ENCODE measurements at places on chromosomes 2 and 18. TPM values are rescaled to one million over a fixed set of nuclear protein-coding genes. Genes with fewer than 3 reads are reported as not detected.

DNA sequence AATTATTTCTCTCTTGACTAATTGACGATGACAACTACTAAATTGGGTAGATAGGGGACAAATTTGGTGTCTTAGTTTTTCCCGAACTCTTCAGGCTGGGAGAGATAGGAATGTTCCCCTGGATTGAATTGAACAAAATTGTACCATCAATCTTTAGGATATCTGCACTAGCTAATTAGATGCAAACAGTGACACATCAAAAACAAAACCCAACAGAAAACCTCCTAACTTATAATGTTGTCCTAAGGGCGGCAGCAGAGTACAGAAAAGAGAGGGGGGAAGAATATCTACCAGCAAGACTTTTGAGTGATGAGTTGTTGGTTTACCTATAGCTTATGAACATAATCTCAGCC lies 342.9 kb downstream of the INSIG2 start:
- no peak for DNase-seq

GPR35 gene
- polyA plus RNA-seq = 1.4 TPM

GRCh38 chr18:36411745-36412168 lies 114.2 kb downstream of the FHOD3 start:
- DNase-seq = no peak

- no peak for DNase-seq
Observed at GRCh38 chr2:232878855-232879617, 9.0 kb downstream of the SNORC start.

- no peak for DNase-seq
Observed at GRCh38 chr18:62942578-62942977, 227.2 kb downstream of the PHLPP1 start.

DNA sequence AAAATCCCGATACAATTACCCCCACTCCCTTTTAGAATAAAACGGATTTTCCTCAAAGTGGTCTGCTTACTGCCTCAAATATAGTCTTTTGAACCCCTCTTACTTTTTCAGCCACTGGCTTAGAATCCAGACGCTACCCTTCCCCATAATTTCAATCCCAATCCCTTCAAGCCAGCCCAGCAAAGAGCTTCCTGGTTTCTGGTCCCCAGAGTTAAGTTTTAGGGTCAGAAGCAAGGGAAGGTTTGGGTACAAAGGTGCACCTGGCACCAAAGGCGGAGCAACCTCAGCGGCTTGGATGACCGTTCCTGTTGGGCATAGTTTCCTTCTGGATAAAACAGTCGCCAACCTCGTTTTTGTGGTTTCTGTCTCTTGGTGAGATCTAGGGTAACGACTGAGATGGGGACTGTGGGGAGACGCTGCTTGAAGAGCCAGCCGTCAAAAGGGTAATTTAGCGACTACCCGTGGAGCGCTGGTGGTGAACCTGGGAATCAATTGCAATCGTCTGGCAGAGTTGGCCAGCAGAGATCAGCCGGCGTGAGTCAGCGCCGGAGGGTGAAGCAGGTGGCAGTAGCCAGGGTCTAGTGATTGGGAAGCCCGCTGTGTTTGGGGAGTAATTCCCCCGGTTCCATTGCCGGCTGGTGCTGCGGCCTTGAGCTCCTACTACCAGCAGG lies 1.6 kb downstream of the FEV start:
- no peak for DNase-seq

DNA sequence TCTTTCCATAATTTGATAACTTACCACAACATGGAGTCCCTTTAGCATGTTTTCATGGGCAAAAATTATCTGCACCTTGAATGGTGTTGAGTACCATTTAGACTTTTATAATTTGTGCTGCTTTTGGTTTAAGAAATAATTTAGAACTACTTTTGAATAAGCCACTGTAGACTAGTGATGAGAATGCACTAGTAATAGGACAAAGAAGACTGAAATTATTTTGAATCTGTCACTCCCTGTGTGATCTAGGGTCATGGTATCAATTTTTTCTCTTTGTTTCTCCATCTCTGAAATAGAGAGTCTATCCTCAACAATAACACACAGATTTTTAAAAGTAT lies 37.7 kb downstream of the EFEMP1 start:
- no peak for DNase-seq

DNA sequence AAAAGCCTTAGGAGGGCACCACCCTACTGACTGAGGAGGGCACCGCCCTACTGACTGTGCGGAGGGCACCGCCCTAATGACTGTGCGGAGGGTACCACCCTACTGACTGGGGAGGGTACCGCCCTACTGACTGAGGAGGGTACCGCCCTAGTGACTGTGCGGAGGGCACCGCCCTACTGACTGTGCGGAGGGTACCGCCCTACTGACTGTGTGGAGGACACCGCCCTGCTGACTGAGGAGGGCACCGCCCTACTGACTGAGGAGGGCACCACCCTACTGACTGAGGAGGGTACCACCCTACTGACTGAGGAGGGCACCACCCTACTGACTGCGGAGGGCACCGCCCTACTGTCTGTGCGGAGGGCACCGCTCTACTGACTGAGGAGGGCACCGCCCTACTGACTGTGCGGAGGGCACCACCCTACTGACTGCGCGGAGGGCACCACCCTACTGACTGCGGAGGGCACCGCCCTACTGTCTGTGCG lies 150.2 kb upstream of the NFATC1 start:
- DNase-seq = no peak

DNA sequence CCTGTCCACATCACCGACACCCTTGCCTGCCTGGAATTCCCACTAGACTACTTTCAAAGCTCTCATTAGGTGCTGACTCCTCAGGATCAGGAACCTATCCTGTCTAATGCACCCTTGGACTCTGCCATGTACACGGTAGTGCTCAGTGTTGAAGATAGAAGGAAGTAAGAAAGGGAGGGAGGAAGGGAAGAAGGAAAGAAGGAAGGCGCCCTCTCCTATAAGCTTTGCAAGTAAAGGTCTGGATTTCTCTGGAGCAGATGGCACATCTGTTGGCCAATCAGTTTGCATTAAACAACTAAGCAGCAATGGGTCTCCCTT lies 45.3 kb downstream of the SCTR start:
- no peak for DNase-seq

DNA sequence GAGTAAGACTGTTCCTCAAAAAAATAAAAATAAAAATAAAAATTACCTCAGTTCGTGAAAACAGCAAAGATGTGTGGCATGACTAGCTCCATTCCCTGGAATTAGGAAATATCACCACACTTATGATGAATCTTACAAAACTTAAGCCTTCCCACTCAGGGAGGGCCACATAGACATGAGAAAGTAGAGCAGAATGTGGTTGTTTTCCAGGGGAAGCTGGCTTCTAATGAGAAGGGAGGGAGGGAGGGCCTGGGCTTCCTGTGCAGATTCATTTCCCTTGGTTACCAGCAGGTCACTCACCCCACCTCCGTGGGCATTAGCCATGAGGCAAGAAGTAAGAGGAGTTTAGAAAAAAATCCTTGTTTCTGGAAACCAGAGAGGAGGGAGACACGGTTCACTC lies 95.9 kb upstream of the RMDN2 start:
- peak; percentile 42 for DNase-seq

DNA sequence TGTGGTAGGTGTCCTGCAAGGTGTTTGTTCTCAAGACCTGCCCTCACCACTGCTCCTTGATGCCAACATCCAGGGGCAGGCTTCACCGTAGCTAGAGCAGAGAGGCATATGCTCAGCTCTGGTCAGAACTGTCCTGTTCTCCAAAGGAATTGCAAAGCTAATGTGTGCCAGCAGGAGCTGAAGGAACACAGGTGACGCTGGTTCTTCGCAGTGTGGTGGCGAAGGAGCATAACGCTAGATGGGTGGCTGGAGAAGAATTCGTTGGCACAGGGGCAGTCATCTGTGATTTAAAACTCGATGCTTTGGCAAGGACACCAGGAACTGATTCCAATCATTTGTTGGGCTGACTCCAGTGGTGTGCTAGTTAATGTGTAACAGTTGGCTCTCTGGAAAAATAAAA lies 11.4 kb upstream of the PER2 start:
- DNase-seq = no peak

- DNase-seq = no peak
Observed at GRCh38 chr2:189362283-189362682, 79.0 kb upstream of the WDR75 start.

DNA sequence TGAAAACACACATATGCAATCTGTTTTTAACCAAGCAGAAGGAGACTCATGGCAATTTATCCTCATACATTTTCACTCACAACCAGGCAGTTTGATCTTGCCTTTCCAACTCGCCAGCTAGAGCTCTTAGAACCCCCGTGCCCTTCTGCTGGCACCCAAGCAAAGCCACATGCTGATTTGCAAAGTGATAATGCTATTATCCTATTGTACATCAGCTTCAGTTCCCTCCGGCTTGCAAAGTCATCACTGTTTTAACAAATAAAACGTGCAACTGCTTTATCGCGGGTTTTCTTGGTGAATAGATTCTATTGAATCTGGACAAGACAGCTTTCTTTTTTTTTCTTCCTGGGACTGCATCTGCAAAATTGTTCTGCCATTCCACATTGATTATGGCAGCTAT lies 314.6 kb downstream of the LNPK start:
- DNase-seq = no peak

DNA sequence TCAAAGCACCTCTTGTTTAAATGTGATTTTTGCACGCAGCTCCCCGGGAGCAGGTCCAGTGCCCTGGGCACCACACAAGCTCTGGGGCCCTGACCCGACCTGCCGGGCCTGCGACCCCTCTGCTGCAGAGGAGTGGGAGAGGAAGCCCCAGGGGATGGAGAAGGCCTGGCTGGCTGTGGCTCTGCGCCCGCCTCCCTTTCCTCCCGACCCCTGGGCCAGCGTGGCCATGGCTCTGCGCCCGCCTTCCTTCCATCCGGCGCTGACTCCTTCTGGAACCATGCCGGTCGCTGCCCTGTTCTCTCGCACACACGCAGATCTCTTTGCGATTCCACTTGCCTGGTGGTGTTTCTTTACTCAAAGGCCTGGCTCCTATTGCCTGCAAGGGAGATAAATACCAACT lies 166.5 kb upstream of the SALL3 start:
- DNase-seq = no peak

GRCh38 chr2:220014961-220015360 lies 387.5 kb downstream of the SLC4A3 start:
- no peak for DNase-seq

- no peak for DNase-seq
Observed at GRCh38 chr2:238941262-238941792, 93.4 kb downstream of the TWIST2 start.

- DNase-seq = no peak
Observed at GRCh38 chr18:12283666-12284065, 24.4 kb upstream of the TUBB6 start.

DNA sequence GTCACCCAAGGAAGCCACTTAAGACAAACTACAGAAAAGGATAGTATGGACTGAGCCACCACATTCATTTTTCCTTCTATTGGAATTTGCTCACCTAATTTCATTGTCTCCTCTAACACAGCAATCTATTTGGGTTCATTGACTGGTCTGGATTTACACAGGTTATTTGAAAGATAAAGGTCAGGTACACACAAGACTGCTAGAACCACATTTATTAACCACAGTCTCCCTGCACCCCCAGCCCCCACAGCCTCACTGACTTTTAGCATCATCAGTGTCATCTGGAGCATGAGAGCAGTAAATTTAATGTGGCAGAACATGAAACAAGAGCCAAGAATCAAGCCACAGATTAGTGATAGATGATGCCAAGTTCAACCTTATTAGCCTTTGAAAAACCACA lies 226.9 kb upstream of the GYPC start:
- no peak for DNase-seq

- no peak for DNase-seq
Observed at GRCh38 chr2:135607561-135607960, 76.3 kb downstream of the R3HDM1 start.

DNA sequence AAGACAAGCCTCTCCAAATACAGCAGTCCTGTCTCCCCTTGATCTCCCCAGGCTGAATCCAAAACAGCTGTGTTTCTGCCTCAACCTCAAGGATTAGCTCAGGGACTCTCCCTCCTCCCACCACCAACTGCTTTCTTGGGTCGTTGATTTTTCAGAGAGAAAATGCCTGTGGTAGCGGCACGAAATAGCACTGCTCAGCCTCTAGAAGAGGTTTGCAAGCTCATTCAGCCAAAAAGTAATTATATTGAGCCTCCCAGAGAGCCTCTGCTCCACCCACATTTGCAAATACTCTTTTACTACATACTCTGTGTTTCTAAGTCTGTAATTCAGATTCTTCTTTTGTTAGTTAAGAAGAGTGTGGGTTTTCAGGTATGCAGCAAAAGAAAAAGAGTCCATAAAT lies 396.4 kb upstream of the TNP1 start:
- DNase-seq = no peak

DNA sequence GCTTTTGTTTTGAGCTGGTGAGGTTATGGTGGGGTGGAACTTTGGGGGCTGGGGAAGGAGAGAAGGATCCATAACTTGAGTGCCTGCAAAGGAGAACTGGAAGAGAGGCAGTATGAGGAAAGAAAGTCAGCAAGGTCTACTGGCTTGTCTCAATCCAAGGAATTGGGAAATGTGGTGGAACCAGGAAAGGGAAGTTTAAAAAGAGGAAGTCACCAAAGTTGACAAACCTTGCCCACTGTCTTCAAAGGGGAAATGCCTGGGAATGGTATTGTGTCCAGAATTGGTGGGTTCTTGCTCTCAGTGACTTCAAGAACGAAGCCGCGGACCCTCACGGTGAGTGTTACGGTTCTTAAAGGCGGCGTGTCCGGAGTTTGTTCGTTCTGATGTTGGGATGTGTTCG lies 304.1 kb upstream of the FAM98A start:
- DNase-seq = no peak
